ENCODE measurements at places on chromosomes 1 and 21.

GRCh38 chr1:2290595-2291510 is 62.7 kb downstream of the SKI start:
- DNase-seq = peak; percentile 91

DNA sequence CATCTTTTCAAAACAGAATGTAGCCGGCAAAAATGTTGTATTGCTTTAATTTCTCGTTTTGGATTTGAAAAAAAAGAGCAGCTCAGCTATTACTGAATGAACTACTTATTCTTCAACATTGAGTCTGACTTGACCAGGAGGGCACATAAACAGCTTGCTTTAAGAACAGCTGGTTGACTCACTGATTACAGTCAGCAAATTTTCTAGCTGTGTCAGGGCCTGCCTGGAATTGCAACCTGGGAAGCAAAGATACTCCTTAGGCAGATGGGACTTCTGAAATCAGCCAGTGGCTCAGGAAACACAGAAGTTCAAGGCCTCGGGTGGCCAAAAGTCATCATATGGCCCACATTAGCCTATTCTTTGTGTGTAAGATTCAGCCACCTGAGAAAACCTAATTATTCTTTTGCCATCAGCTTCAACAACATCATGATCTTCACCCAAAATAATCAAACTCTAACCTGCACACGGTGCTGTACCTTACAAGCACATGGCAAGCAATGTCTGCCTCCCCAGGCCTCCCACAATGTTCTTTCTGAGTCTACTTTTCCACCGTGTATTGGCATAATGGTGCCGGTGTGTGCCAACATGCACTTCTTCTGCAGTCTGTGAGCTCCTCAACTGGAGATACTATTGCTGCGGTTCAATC is 307.2 kb downstream of the HHIPL2 start:
- DNase-seq = no peak

DNA sequence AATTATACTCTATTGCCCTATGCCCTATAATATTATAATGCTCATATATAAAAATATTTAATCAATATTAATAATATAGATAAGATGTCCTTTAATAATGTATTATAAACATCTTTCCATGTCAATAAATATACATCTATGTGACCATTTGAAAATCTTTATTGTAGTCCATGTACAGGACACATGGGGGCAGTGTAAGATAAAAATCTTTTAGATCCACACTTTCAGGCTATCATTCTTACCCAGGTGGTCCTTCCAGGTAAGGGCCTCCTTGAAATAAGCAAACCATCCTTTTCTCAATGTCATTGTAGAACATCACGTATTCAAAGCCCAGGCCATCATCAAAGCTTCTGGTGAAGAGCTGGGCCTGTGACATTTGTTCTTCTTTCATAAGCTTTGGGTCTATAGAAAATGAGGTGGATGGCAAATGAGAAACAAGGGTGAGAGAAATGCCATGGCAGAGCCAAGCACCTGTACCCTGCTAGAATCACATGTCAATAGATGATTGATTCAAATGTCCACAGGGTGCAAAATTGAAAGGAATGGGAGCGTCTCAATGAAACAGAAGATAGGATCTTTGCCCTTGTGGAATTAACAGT is 20.2 kb downstream of the THEM4 start:
- no peak for DNase-seq

DNA sequence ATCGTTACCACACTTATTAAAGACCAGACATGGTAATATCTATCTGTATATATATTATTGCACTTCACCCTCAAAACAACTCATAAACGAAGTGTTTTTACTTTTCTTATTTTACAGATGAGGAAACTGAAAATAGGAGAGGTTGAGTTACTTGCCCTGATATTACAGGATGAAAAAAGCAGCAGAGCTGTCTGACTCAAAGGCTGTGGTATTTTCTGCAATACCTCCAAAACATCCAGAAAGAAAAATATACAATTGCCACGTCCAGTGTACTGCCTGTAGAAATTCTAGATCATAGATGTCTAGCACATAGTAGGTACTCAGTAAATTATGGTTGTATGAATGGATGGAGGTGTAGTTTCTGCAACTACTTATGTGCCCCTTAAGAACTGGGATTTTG is 5.2 kb upstream of the TARBP1 start:
- no peak for DNase-seq

- DNase-seq = no peak
Measured at GRCh38 chr1:195428927-195429326, 1179.3 kb downstream of the KCNT2 start.

DNA sequence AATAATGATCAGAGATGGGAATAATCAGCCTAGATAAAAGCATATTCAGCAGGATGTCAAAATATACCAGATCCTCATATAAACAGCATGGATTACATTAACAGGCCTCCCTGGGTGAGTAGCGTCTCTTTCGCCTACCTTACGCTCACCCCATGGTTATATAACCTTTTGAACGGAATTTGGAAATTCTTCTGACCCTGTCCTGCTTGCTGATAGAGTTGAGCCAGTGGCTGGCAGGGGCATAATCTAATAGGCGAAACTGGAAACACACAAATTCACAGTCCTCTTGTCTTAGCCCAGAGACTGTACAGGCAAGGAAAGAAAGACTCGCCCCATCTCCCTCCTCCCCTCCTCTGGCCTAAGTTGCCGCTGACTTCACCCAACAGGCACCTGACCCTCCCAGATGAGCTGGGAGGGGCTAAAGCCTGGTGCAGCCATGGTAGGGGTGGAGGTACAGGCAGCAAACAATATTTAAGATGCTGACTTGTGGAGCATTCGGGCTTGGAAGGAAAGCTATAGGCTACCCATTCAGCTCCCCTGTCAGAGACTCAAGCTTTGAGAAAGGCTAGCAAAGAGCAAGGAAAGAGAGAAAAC is at the start of gene ANGPTL7:
ANGPTL7 (plus strand) TSS at position 498 of the 594 bp plus-strand sequence. CDS start 225 bp downstream, outside the sequence.
- no peak for DNase-seq

DNA sequence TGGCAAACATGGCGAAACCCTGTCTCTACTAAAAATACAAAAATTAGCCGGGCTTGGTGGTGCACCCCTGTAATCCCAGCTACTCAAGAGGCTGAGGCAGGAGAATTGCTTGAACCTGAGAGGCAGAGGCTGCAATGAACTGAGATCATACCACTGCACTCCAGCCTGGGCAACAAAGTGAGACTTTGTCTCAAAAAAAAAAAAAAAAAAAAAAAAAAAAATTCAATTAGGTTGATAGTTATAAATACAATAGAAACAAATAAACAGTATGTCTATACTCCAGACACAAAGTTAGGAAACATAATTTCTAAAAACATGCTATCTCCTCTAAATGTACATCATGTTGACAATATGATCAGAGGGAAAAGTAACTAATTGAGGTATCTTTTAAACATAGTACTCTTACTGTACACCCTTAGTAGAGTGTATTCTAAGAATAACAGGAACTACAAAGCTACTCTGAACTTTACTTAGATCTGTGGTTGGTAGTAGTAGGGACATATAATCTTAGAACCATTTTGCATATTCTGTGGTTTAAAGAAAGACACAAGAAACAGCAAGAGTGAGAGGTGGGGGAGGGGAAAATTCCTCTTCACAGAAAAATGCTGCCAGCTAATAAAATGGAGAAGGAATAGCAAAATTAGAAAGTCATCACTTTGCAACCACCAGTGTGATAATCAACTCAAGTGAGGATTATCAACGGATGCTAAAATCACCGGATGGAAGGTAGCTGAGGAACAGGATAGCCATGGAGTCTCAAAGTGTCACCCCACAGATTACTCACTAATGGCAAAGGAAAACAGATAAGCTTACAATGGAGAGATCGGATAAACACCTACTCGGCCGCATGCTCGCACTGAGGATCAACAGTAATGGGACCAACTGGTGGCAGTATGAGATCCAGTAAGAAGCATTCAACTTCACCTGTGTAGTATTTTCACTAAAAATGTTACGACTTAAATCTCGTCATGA is 35.0 kb downstream of the MTOR start:
- DNase-seq = no peak

- DNase-seq = no peak
Measured at GRCh38 chr1:117639741-117640140, 33.9 kb downstream of the TENT5C start.

DNA sequence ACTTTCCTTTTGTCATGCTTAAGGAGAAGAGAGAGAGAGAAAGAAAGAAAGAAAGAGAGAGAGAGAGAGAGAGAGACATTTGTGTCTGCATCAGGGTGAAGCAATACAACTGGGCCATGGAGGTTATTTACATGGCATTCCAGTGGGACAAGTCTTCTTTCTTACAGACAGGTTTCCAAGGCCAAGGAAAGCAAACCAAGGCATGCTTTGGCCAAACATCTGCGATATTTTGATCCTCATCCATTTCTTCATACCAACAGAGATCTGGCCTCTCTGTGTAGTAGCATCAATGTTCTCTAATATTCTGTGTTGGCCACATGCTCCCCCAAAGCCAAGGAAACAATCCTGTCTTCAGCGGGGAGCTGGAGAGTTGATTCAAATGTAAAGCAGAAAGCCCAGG is 292.1 kb downstream of the SETD4 start:
- no peak for DNase-seq

GRCh38 chr21:17794518-17795145 is 24.5 kb downstream of the C21orf91 start:
- DNase-seq = no peak

DNA sequence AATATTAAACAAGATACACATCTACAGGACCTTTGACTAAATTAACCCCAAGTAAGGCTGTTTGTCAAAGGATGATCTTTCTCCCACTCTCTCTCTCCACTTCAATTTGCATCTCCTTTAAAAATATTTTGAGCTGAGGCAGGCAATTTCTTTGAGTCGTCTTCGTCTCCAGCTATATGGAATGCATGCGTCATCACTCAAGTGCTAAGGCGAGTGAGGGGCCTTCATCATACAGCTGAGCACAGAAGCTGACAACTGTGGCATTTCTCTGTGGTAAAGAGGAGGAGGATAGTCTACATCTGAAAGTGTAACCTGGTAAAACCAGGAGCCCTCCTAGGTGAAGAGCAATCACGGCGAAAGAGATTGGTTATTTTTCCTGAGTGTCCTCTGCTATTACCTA is 7.6 kb downstream of the EPHX4 start:
- no peak for DNase-seq

DNA sequence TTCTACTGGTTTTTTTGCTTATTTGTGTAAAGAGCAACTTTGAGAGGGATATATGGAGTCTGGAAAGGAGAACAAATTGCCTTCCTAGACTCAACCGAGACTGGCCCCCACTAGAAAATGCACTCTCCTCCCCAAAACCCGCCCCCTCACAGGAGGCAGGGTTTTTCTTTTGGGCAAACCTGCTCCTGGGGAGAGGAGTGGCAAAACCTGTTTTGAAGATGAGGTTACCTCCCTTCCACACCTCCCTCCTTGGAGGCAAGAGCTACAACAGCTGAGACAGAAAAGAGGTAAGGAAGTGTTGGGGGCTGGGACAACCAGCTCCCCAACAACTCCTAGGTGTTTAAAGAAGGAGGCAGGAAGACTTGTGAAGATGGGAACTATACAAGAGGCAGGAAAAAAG is at the start of gene BNIPL:
BNIPL (plus strand) TSS at position 231 of the 400 bp plus-strand sequence; CDS start at position 371, 140 bp downstream.
- no peak for DNase-seq

DNA sequence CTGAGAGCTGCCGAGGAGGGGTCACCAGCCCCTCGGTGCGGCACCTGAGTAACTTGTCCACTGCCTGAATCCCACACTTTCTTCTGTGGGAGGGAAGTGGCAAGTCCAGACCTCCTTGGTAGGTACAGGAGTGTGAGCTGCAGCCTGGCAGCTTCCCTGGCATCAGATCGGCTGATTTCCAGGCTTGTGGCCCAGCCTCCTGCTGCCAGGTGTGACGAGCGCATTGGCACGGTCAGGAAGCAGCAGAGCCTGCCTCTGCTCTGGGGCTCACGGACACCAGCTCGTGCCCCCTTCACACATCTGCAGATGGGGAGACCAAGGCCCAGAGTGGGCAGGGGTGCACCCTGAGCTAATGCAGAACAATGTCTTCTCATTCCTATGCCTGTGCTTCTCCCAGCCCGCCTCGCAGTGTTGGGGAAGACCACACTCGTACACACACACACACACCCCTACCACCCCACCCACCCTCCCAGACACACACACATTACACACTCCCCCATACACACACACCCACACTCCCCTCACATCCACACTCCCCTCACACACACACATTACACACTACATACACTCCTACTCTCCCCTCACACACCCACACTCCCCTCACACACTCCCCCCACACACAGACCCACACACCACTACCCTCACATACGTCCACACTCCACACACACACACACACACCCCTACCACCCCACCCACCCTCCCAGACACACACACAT is 33.1 kb upstream of the SELENON start:
- DNase-seq = no peak

GRCh38 chr21:23021481-23021880 is 2023.3 kb downstream of the NCAM2 start:
- no peak for DNase-seq

- no peak for DNase-seq
Measured at GRCh38 chr21:42518626-42519025, 5.0 kb downstream of the SLC37A1 start.

DNA sequence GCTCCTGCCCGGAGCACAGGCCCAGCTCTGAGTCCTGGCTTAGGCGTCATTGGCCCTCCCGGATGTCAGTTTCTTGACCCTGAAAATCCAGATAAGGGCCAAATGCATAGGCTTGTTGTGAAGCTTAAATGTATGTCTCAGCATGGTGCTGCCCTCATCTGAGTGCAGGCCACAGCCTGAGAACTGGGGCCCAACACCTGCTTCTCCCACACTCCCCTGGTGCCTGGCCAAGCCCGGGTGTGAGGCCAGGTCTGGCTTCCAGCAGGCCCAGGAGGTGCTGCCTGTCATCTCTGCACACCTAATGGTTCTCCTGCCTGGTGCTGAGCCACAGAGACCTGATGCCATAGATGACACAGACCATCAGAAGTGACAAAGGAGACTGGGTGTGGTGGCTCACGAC is 14.0 kb downstream of the MX2 start:
- DNase-seq = no peak

DNA sequence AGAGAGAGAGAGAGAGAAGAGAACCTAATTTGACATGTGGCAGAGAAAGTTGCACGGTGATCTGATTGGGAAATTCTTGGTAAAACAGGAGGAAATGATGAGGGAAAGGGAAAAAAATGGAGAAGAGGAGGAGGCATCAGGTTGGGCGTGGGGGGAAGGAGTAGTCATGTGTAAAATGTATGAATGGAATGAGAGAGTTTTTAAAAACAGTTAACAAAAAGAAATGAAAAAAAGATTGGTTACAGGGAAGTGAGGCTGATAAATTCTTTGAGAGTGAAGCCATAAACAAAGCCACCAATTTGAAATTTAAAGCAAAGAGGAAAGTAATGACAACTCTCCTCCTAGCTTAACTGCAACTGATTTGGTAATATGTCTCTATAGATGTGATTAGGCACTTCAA is 409.2 kb downstream of the USH2A start:
- no peak for DNase-seq

GRCh38 chr21:39647476-39647875 is 34.7 kb downstream of the B3GALT5 start:
- DNase-seq = peak; percentile 85

Data from SJCRH30 (cell line).